ENCODE measurements at places on chromosomes 7 and 10. TPM values are rescaled to one million over a fixed set of nuclear protein-coding genes. Genes with fewer than 3 reads are reported as not detected.

GRCh38 chr7:33040803-33041516 lies 21.6 kb downstream of the NT5C3A start:
- peak; percentile 56 for DNase-seq

- DNase-seq, result no peak
These were observed 26.4 kb downstream of the BBS9 start for GRCh38 chr7:33155811-33156210.

DNA sequence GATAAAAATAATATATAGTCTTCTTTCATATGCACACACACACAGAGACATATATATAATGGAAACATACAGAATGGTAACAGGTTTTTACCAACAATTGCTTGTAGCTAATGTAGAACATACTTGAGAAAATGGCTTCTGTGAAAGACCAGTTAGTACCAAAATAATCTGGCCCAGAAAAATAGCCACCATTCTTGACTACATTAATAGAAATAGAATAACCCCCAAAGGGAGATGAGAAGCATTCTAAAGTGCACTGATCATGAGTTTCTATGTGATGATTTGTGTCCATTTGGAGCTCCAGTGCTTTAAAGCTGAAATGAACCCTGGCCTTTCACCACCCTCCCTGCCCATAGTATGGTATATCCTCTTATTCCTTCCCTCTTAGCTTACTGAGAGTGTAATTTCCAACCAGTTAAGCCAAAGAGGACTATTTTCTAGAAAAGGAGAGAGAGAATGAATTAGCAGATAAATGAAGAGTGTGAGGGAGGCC lies 22.9 kb upstream of the IFIT2 start:
- no peak for DNase-seq

DNA sequence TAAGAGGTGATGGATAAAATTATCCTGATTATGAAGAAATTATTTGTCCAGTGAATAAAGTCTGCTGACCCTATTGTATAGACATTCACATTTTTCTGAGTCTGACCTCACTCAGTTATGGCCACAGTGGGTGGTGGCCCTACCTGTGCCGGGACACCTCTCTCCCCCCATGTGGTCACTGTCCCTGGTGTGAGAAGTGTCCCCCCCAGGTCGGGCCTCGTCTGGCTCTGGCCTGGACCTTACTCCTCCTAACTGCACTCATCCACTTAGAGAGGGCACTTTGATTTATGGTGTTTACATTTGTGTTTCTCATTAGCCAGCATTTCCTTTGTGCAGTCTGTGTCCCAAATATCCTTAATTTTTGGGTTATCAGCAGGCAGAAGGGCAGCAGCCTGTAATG lies 59.6 kb upstream of the ZNF32 start:
- DNase-seq, result no peak

GRCh38 chr7:94974423-94974822 lies 67.0 kb downstream of the PPP1R9A start:
- no peak for DNase-seq

DNA sequence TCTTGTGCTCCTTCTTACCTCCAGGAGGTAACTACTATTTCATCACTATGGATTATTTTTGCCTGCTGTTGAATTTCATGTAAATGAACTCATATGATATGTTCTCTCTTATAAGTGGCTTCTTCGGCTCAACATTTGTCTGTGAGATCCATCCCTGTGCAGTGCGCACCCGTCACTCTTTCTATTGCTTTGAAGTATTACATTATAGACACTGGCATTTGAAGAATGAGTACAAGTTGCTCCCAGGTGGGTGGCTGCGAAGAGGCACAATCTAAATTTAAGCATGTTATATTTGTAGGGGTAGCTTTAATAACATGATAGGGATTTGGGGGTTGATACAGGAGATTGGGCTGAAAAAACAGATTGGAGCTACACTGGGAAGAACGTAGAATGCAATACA lies 809.7 kb downstream of the CCSER2 start:
- DNase-seq, result no peak

- DNase-seq, result no peak
These were observed 124.0 kb downstream of the WDR37 start for GRCh38 chr10:1180071-1180730.

GRCh38 chr7:127776776-127777386 lies 124.9 kb downstream of the SND1 start:
- no peak for DNase-seq

- DNase-seq, result no peak
These were observed 398.6 kb upstream of the NRP1 start for GRCh38 chr10:33733058-33733457.

DNA sequence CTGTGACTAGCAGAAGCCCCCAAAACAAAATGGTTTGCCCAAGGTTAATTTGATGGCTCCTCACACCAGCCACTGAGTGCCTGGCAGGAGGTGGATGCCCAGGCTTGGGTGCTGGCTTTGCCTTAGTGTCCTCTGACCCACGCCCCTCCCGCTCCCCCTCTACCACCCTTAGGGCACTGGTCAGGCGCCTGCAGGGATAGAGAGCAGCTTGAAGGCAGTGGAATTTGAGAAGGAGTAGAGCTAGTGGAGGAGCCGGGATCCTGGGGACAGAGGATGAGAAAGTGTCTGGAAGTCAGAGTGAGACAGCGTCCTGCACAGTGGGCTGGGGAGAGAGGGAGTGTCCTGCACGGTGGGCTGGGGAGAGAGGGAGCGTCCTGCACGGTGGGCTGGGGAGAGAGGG lies 139.4 kb downstream of the DNAJB6 start:
- no peak for DNase-seq

- DNase-seq, result no peak
These were observed 113.8 kb upstream of the ADO start for GRCh38 chr10:62690703-62691102.

DNA sequence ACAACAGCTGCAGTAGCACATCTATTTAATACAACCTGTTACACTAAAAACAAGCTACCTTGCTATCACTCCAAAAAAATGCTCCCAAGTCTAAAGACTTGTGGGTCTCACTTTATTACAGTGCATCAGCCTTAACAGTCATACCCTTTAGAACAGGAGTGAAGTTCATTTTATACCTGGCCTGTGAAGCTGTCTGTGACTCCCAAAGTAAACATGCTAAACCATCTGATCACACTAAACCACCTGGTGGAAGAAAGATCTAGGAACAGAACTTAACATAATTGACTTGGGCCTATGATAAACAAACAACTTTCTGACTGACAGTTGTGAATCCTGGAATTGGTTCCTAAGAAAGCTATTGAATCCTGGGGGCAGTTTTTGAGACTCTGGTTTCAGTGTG lies 80.9 kb upstream of the ATP6V0A4 start:
- no peak for DNase-seq

DNA sequence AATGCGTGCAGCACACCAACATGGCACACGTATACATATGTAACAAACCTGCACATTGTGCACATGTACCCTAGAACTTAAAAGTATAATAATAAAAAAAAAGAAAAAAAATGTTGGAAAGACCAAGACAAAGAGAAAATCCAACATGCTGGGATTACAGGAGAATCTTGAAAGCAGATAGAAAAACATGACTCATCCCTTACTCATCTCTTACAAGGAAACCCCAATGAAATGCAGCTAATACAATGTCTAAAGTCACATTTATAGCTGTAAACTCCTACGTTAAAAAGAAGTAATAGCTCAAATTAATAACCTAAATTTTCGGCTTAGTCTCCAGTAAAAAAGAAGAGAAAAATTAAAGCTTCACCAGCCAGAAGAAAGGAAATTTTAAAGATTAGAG lies 47.5 kb upstream of the DGKB start:
- no peak for DNase-seq

DNA sequence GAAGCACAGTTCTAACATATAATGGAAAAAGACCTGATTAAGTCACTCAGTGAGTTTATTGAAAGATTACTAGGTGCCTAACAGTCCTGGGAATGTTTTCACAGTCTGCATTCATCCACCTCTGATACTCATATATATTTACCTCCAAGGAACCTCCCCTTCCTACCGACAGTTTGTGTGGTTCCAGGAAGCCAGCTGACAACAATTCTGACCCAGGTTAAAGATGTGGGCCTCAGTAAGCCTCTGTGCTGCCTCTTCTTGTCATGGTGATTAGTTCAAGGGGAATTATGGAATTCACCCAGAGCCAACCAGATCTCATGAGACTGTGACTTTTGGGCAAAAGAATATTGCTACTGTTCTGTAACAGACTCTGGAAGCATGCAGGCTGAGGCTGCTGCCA lies 186.8 kb downstream of the NXPH1 start:
- no peak for DNase-seq

DNA sequence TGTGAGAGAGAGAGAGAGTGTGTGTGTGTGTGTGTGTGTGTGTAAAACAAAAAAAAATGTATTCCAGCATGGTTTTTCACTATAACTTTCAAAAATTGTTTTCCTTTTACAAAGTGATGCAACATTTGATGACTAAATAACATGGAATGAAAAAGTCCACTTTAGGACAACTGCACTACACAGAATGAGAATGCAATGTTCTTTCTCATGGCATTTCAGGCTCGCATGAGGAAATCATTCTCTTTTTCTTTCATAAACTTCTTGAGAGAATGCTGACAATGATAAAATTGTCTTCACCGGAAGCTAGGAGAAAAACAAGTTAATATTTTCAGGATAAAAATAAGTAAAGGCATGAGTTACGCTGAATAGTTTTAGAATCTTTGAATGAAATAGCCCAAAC lies 53.7 kb downstream of the SLC16A12 start:
- peak; percentile 40 for DNase-seq

DNA sequence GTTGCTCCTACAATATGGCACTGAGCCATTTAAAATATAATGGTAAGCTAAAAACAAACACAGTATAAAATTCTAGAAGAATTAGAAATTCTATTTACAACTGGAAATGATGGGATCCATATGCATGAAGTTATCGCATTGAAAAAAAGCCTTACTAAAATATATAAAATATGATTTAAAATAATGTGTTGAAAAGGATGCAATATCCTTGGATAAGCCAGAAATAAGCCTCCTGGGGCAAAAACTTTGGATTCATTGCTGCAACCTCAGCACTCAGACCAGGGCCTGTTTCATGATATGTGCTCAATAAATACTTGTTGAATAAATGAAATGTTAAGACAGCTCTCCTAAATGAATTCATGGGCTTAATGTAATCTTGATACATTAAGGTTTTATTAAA lies 170.2 kb downstream of the SEM1 start:
- DNase-seq, result no peak

DNA sequence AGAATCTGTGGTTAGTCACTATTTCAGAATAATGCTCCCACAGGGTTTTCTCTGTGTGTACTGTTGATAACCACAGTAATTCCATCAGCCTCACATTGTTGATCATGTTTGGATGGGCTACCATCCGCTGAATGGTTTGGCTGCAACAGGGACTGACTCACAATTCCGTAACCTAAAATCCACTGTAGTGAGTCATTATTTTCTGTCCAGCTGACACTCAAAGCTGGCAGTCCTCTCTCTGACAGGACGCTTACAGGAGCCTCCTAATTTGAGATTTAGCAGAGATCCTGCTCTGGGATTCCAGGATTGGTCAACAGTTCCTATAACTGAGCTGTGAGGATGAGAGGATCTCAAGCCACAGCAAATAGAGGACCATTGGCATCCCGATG lies 32.7 kb downstream of the VWA2 start:
- DNase-seq, result peak; percentile 12

GRCh38 chr7:44390701-44391100 lies 65.3 kb upstream of the CAMK2B start:
- no peak for DNase-seq

PRKG1 gene
- 0.81 TPM for total RNA-seq

AP1S1 gene
- total RNA-seq, result 143 TPM

GNGT1 gene
- 0.61 TPM for total RNA-seq

NDUFA5 gene
- total RNA-seq, result 100 TPM

TMEM139 gene
- total RNA-seq, result 4.0 TPM
